Thoracic aorta (tissue), 2 donors: ENCODE measurements at places on chromosomes 6 and 20. TPM values are rescaled to one million over a fixed set of nuclear protein-coding genes. Genes with fewer than 3 reads are reported as not detected.

Gene MUCL3
- 13.8 TPM for total RNA-seq

Gene C20orf144
- not detected for total RNA-seq

DNA sequence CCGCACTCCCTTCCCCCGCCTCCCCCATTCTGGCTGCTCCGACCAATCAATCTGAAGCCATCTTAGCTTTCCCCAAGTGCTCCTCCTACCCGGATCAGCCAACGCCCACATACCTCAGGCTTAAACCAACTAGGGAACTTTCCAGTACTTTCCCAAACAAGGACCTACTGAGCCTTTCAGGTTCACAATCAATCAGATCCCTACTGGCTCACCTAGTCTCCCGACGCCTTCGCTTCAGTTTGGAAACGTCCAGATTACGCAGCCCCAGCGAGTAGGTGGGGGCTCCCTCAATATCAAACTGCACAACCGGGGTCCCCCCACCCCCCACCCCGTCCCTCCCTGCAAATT is 432 bp downstream of the HSPA1L start:
- peaks cover 29% of the 10 kb centered on the region for H3K4me1 ChIP-seq
- no peaks in the 10 kb centered on the region for H3K36me3 ChIP-seq
- no peaks in the 10 kb centered on the region for H3K27me3 ChIP-seq
- H3K4me3 ChIP-seq, result peak overlapping the region; percentile 81

- no peak for DNase-seq
- H3K36me3 ChIP-seq, result no peaks in the 10 kb centered on the region
- H3K4me3 ChIP-seq, result peak overlapping the region; percentile 15
- no peak overlapping the region for H3K27ac ChIP-seq
- H3K4me1 ChIP-seq, result peaks cover 34% of the 10 kb centered on the region
- no peaks in the 10 kb centered on the region for H3K27me3 ChIP-seq
These were observed 35.0 kb downstream of the SESN1 start for GRCh38 chr6:109059571-109060021.

- H3K4me3 ChIP-seq, result no peak overlapping the region
- H3K27me3 ChIP-seq, result no peaks in the 10 kb centered on the region
- no peaks in the 10 kb centered on the region for H3K4me1 ChIP-seq
- no peaks in the 10 kb centered on the region for H3K36me3 ChIP-seq
These were observed 373.6 kb downstream of the CDH26 start for GRCh38 chr20:60331688-60332300.

Gene OR2H1
- not detected for total RNA-seq

Gene PI16
- total RNA-seq, result 44.3 TPM

- H3K4me3 ChIP-seq, result no peak overlapping the region
- H3K27ac ChIP-seq, result no peak overlapping the region
- H3K27me3 ChIP-seq, result no peaks in the 10 kb centered on the region
- H3K36me3 ChIP-seq, result no peaks in the 10 kb centered on the region
These were observed 6.1 kb downstream of the C20orf173 start for GRCh38 chr20:35523298-35523888.

DNA sequence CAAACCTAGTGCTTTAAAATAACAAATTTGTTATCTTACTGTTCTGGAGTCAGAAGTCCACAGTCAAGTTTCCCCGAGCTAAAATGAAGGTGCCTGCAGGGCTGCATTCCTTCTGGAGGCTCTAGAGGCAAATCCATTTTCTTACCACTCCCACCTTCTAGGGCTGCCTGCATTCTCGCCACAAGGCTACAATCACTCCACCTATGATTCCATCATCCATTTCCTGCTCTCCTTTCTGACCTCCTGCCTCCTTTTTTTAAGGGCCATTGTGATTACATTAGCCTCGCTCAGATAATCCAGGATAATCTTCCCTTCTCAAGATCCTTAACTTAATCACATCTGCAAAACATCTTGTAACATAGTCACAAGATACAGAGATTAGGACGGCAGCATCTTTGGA is 42.4 kb upstream of the SIRT5 start:
- no peaks in the 10 kb centered on the region for H3K36me3 ChIP-seq
- no peak for DNase-seq
- H3K27me3 ChIP-seq, result no peaks in the 10 kb centered on the region
